ENCODE measurements at places on chromosomes 16 and 17.

DNA sequence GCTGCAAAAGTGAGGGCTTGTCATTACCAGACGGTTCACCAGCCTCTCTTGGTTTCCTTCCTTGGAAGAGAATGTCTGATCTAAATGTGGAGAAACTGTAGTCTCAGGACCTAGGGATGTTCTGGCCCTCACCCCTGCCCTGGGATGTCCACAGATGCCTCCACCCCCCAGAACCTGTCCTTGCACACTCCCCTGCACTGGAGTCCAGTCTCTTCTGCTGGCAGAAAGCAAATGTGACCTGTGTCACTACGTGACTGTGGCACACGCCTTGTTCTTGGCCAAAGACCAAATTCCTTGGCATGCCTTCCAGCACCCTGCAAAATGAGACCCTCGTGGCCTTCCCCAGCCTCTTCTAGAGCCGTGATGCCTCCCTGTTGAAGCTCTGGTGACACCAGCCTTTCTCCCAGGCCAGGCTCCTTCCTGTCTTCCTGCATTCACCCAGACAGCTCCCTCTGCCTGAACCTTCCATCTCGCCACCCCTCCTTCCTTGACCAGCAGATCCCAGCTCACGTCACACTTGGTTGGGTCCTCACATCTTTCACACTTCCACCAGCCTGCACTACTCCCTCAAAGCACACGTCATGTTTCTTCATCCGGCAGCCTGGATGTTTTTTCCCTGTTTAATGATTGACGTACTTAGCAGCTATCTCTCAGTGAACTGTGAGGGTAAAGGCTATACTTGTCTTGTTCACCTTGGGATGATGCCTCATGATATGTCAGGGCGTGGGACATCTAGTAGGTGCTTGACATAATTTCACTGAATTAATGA is 4.3 kb downstream of the ZNF768 start:
- DNase-seq: no peak

GRCh38 chr17:50469208-50469605 is 527 bp upstream of the CHAD start:
- DNase-seq: no peak

GRCh38 chr16:81437865-81438264 is 6.7 kb upstream of the CMIP start:
- DNase-seq: no peak

GRCh38 chr17:38732376-38733281 is 2.5 kb downstream of the CISD3 start:
- no peak for DNase-seq

- no peak for DNase-seq
Measured at GRCh38 chr16:50198802-50199403, 45.8 kb downstream of the TENT4B start.

GRCh38 chr17:32859857-32860525 is 16.9 kb downstream of the MYO1D start:
- no peak for DNase-seq

DNA sequence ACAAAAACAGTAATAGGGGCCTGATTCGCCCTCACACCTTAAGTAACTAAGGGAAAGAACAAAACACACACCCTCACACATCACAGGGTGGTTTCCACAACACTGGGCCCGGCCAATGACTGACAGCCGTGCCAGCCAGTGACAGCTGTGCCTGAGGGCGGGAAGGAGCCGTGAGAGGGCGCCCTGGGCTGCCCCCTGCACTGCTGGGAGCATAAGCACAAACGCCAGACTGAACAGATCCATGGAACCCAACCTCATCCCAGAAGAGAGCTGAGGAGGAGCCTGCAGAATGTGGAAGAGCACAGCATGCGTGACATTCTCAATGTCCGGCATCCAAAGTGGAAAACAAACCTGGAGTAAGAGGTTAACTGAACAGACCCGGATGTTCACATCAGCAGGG is 16.0 kb downstream of the CSNK1D start:
- DNase-seq: no peak

DNA sequence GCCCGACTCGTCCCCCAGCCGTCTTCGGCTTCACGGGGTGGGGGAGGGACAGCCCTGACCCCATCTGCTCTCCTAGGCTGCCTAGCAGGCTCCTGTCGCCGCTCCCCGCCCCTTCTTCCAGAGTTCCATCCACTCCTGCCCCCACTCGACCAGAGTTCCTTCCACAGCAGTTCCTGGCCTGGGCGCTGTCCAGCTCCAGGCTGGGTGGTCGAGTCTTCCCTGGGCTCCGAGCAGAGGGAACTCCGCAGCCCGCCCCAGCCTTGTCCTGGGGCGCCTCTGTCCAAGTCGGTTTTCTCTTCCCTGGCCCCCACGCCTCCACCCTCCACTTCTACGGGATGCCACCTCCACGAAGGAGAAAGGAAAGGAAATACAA is 1.4 kb downstream of the PYY start:
- DNase-seq: no peak

GRCh38 chr17:55620945-55621344 is 101.7 kb downstream of the TMEM100 start:
- DNase-seq: no peak

GRCh38 chr17:43660816-43661493 is 767 bp downstream of the MEOX1 start:
- DNase-seq: no peak

- peak; percentile 78 for DNase-seq
Measured at GRCh38 chr16:10961231-10961630, 16.9 kb downstream of the CLEC16A start.

- no peak for DNase-seq
Measured at GRCh38 chr17:12579288-12579687, 86.4 kb upstream of the MYOCD start.

- DNase-seq: peak; percentile 68
Measured at GRCh38 chr16:14455573-14455972, 174.5 kb downstream of the PARN start.

DNA sequence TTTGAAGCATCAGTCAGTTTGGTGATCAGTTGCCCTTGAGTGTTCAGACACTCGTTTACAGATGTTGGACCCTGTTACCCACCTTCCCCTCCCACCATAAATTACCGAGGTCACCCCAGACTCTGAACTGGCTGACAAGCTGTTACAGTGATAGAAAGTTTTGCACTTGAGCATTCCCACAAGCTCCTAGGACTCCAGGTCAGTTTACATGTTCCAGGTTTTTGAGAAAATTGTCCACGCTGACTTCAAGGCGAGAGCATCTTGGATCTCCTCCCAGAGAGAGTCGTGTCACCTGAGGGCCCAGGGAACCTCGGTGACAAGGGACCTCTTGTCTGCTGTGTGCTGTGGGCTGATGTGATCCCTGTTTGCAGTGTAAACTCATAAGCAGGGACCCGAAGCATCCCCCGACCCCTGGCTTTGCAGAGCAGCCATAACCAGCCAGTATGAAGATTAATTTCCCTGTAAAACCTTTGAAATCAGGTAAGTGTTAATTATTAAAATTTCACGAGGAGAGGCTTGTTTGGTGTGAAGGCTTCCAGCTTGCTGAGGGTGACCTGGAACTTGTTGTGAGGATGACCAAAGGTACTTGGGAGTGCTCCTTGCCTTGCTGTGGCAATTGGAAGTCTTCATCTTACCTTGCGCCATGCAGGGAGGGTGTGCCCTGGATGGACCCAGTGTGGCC is 91.2 kb downstream of the CMIP start:
- no peak for DNase-seq

- DNase-seq: no peak
Measured at GRCh38 chr17:64628641-64629040, 33.5 kb downstream of the SMURF2 start.

DNA sequence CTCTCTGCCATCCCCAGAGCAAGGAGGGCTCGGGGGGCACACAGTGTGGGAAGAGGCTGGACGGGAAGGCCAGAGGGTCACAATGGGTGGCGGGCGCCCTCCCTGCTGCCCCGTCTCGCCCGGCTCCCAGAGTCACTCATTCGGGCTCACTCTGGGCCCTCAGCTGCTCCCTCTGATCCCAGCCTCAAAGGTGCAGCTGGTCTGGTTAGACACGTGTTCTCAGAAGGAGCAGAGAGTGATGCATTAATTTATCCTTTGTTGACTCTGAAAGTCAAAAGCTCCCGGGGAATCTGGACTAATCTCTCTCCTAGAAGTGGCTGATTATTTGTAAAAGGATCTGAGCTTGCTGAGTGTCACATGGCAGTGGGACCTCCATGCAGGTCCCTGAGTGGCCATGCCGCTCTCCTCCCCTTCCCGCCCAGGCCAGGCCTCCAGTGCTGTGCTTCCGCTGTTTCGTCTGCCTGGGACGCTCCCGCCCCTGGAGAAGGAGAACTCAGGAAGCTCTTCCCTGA is 87.5 kb downstream of the SEC14L1 start:
- DNase-seq: no peak

DNA sequence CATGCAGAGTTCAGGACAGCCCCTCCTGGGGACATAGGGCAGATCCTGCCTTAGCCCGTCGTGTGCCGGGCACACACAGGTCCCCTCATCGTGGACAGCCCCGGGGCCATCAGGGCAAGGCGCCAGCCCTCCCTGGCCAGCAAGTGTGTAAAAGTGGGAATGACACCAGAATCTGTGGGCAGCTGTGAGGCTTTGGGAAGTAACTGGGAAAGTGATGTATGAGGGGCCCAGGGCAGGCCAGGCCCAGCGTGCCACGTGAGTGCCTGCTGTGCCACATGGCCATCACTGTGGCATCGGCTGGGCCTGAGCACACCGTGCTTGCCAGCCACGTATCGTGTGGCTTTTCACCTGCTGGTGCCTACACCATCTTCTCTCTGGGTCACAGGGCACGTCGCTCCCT is 26.6 kb downstream of the ACSF3 start:
- no peak for DNase-seq

GRCh38 chr17:30379903-30380381 is 1.2 kb downstream of the CPD start:
- DNase-seq: no peak

DNA sequence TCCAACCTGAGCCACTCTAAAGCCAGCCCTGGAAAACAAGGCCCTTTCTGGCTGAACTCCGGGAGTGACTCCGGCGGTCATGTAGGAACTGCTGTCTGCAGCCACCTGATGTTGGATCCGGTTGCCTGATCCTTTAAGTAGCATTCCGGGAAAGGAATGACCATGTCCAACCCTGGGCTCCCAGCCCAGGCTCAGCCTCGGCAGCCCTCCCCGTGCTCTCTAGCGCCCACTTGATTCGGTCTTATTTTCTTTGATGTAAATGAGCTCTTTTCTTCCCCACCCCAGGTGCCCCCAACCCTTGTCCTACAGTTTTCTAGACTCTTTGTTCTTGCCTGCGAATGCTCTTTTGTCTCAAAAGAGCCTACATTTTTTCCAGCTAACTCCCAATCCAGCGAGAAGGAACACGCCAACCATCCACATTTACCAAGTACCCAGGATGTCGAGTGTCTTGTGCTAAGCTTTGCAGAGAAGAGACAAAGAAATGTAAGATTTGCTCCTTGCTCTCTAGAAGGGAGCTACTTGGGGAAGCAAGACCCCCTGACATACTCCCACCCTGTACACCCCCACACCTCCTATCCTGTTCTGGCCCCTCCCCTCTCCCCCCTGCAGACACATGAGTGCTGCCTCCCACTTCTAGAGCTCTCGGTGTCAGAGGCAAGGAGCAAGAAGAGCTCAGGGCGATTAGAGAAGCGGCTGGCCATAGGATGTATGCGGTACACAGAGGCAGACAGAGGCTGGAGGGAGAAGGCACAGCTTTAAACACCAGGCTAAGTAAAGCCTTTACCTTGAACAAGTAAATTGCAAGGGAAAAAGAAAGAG is 53.8 kb downstream of the COG7 start:
- DNase-seq: no peak

DNA sequence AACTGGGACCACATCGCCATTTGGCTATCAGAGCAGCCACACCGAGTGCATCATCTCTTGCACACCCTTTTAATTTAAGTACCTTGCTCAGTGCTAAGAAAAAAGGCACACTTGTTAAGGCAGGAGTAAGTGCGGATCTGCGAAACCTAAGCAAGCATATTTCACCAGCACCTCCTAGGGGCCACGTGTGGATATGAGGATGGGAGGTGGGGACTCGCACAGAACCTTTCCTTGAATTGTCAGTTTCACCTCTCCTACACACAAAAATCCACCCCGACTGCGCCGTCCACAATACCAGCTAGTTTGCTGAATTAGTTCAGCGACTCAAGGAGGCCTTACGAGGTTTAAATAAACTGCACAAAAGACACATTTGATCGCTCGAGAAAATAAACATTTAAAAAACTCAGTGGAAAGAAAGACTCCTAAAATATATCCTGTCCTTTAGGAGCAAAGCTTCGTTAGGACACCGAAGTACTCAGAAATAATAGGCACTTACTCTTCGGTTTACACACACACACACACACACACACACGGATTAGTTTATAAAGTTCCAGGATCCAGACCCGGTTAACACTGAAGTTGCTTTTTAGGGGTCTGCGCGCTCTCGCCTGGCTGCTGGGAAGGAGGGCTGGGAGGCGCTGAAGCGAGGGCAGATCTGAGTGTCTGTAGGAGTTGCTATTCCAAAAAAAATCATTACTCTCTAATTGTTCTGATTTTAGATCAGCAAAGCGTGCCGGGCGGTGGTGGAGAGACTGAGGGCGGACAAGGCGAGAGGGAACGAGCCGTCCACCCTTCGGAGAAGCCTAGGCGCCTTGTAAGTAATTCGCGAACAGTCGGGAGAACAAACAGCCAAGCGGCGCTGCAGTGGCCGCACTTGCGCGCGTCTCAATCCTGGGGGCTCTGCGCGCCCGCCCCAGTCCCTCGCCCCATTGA is 1.0 kb upstream of the KCNJ2 start:
- DNase-seq: peak; percentile 50

GRCh38 chr17:63476854-63477479 is at the start of gene ACE:
TSS of gene ACE (plus strand) at chr17:63477061. CDS start at chr17:63477095, 34 bp downstream.
- DNase-seq: no peak

DNA sequence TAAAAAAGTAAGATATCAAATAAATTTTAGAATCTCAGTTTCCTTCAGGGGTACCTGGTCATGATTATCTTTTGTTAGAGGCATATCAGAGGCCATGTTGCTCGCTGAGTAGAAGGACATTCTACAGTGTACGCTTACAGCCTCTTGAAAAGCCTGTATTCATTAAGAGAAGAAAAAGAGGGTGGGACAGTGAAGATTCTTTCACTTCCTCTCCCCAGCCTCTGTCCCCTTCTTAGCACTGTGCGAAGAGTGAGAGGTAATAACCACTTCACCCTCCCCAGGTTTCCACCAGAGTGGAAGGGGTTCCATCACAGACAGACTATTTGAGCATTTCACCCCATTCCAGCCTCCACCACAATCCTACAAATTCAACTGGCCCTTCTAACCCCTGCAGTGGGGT is 4.8 kb upstream of the LPO start:
- no peak for DNase-seq

DNA sequence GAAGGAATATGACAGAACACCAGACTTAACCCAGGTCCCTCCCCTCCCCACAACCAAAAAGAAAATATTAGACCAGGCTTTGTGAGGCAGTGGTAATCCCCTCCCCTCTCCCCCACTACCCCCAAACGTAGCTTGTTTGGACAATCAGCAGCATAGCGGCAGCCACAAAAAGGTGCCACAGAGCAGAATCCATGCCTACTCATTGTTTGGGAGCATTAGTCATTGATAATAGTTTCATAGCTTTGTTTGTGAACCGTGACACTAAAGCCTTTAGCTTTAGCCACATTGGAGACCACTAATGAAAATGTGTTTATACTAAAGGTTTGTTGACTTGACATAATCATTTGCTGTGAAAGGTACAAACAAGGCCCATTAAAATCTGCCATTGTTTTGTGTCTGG is 65.1 kb downstream of the NUP93 start:
- no peak for DNase-seq

GRCh38 chr17:57132663-57133062 is 47.6 kb downstream of the AKAP1 start:
- DNase-seq: no peak
